ENCODE measurements at places on chromosomes 5 and 9.

DNA sequence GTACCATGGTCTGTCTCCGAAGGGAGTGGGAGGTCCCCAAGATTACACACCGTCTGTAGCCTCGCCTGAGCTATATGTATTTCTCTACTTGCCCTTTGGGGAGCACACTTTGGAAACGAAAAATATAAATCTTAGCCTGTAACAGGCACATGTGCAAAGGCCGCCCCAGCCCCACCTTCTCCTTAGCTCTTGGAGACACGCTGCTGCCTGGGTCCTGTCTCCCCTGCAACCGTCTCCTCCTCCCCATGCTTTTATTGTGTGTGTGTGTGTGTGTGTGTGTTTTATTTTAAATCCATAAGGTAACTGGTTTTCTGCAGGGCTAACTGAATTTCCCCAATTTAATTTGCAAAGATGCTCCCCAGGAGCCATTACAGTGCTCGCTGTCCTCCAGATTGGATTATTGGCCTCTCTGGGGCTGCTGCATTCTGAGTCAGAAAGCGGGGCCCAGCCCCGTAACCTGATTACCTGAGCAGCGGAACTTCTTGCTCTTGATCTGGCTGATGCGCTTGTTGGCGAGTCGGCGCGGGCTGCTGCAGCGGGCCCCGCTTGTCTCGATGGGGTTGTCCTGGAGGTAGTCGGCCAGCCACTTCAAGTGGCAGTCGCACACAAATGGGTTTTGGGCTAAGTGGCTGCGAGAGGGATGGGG is 193.3 kb upstream of the PANK3 start:
- no peak for DNase-seq

- no peak for DNase-seq
Observed at GRCh38 chr9:81782313-81782995, 93.1 kb upstream of the TLE1 start.

- DNase-seq, result no peak
Observed at GRCh38 chr5:55649963-55650362, 62.2 kb downstream of the SLC38A9 start.

DNA sequence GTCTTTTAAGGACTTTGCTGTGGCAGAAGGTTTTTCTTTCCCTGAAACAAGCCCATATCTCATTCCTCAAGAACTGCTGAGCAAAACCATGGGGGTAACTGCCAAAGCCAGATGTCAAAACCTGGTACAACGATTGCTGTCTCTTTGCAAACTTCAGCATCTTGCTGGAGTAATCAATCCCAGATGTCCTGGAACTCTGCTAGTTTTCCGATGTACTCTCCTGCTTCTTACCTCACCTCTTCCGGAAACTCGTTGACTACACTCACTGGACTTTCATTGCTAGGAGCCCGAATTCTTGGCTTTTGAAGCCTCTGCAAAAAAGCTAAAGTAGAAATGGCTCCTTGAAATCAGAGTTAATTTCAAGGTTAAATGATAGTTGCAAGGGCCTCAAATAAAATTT is 23.3 kb downstream of the RAD1 start:
- DNase-seq, result no peak

DNA sequence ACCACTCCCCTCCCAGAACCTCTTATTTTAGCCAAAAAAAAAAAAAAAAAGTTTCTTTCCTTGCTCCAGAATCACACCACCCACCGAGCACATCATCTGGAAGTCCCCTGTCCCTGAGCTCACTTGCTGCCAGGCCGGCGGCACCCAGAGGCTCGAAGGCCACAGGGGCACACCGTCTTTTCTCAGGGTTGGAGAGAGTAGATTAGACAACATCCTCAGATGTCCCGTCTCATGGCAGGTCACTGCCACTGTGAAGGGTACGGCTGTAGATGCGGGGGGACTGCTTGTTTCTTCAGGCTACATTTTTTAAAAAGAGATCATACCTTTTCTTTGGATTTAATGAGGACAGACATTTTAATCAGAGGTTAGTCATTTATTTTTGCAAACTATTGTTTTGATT is 109.0 kb downstream of the MVB12B start:
- no peak for DNase-seq

DNA sequence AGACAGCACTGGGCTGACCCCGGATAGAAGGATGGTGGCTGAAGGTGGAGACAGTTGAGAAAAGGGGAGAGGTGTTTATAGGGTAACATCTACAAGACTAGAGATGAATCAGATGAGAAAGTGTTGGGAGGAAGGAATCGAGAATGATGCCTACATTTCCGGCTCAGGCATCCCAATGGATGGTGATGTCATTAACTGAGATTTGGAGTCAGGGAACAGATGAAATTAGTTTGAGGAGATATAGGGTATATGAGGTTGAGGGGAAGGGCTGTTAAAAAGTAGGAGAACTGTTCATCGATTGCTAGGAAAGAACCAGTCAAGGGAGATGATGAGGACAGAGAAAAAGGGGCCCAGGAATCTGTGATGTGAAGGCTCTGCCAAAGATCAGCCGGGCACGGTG is 24.7 kb upstream of the IQGAP2 start:
- no peak for DNase-seq

GRCh38 chr9:131577005-131578000 is 32.0 kb downstream of the PRRT1B start:
- DNase-seq, result no peak

DNA sequence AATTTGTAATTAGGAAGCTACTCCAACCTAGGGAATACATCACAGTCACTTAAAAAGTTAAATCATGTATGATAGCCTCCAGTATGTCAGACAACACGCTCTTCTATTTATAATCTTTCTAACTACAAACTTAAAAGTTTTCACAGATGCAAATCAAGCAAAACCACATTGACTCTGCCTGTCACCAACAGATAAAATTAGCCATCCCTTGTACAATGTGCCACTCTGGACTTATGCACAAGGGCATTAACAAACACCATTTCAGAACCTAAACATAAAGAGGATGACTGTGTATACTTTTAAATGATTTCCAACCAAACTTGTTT is 14.7 kb downstream of the ERP44 start:
- no peak for DNase-seq

- DNase-seq, result peak; percentile 37
Observed at GRCh38 chr9:127525401-127526188, 74.3 kb downstream of the LRSAM1 start.

DNA sequence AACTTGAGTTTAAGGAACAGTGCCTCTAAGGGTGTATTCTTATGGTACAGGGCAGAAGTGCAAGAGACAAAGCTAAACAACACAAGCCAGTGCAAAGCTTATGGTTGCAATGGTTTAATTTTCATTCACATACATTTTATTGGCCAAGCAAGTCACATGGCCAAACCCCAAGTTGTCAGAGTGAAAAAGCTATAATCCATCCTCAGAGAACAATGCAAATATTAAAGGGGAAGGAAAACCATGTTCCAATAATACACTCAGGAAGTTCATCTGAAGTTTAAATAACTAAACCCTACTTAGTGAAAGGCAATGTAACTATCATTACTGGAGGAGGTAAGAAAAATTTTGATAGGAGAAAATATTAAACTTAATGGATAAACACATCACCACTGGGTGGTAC is 26.6 kb upstream of the TLR4 start:
- DNase-seq, result no peak

DNA sequence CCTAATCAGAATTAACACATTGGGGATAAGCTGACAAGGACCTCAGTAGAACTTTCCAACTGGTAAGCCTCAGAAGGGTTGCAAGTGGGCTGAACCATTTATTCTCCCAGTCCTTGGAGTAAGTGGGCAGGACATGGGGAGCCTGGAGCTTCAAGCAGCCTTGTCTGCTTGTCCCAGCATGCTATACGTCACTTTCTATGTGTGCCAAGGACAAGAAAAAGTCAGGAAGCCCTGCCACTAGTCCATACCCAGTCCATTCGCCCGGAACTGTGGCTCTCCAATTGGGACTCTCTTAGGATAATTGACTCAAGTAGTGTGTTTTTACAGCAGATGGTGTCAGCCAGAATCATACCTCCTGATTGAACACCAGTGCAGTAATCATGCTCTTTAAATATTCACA is 62.6 kb upstream of the FRRS1L start:
- no peak for DNase-seq

GRCh38 chr5:153043886-153044285 is 446.6 kb upstream of the GRIA1 start:
- DNase-seq, result no peak

DNA sequence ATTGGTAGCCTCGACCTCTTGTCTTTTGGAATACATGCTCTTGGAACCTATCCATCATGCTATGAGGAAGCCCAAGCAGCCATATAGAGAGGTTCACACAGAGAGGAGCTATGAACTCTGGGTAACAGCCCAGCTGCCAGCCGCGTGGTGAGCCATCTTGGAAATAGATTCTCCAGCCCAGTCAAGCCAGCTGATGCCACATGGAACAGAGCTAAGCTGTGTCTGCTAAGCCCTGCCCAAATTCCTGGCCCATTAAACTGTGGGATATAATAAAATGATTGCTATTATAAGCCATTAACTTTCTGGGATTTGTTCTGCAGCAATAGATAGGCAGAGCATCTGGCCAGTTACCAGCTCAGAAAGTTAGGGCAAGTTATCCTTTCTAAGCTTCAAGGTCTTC is 4.9 kb upstream of the PRUNE2 start:
- DNase-seq, result no peak

- no peak for DNase-seq
Observed at GRCh38 chr5:122997294-122997693, 39.2 kb downstream of the PPIC start.

DNA sequence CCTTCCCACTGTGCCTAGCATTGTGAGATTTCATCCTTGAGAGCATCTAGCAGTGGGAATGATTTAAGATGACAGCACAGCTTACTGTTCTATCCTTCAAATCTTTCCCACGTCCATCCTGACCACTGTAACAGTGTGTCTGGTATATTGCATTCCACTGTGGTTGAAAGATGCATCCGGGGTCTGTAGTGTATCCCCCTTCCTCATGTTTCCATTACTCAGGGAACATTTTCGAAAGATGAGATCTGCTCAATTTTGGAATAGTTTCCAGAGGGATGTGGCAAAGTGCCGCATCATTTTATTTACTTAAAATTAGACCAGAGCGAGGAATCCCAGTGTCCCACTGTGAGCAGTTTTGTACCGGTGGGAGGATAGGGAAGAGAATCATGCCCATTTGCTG is 407.1 kb upstream of the PAPPA start:
- no peak for DNase-seq

- DNase-seq, result no peak
Observed at GRCh38 chr9:15374825-15375224, 47.9 kb upstream of the SNAPC3 start.

Data from CD4-positive, alpha-beta T cell treated with Interleukin-15 for 1 hour (primary cell).